ENCODE measurements at places on chromosomes 5 and 9.

DNA sequence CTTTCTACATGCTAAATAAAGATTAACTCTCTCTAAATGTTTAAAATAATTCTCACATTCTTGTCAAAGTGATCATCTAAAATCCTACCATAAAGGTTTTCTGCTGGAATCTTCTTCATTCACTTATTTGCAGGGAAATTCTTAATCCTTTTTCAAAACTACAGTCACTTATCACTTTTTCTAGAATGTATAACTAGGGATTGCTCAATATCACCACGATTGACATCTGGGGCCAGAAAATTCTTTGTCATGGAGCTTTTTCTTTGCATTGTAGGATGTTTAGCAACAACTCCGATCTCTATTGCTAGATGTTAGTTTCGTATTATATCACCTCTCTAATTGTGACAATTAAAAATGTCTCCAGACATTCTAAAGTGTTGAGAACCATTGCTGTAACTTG lies 344.9 kb upstream of the PIK3R1 start:
- no peak for DNase-seq

- peak; percentile 7 for DNase-seq
These were observed 345.2 kb downstream of the GLIS3 start for GRCh38 chr9:3954331-3955304.

DNA sequence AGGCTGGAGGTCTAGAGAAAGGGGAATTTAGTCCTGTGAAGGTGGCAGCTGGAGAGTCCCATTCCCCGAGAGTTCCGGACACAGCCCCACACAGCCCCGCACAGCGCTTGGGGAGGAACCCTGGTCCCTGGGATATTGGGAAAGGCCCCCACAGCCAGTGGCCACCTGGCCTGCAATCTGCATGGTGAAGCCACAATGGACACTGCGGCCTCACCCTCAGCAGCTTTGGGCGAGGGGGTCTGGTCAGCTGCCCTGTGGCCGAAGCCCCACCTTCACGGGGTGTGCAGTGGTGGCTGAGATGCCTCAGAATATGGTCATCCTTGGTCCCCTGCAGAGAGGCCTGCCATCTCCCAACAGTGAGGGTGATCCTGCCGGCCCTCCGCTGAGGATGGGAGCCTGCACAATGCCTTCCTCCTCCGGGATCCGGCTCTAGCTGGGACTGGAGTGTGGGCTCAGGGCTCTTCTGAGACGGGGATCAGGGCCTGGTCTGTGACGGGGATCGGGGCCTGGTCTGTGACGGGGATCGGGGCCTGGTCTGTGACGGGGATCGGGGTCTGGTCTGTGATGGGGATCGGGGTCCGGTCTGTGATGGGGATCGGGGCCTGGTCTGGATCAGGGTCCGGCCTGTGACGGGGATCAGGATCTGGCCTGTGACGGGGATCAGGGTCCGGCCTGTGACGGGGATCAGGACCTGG lies 33.3 kb upstream of the TMEM250 start:
- no peak for DNase-seq

- no peak for DNase-seq
These were observed 6.5 kb upstream of the IL4 start for GRCh38 chr5:132667309-132667708.

DNA sequence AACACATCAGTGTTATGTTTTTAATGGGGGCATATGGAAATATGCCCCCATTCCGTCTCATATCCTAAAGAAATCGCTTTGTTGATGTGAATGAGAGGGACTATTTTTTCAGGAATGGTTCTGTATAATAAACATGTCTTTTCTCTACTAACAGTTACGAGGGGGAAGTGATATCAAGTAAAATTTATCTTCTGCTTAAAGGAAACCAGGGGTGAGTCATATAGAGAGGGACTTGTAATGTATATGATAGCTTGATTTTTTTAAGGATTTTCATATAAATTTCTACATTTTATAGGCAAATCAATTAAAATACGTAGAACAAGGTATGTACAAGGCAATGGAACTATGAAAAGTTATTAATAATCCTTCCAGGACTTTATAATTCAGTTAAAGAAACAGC lies 207.1 kb downstream of the SEMA5A start:
- DNase-seq = no peak

- no peak for DNase-seq
These were observed 15.7 kb downstream of the FER start for GRCh38 chr5:108763222-108763916.

GRCh38 chr5:160480652-160481051 lies 59.0 kb downstream of the PTTG1 start:
- DNase-seq = no peak

GRCh38 chr5:57718155-57718554 lies 235.5 kb upstream of the ACTBL2 start:
- no peak for DNase-seq

DNA sequence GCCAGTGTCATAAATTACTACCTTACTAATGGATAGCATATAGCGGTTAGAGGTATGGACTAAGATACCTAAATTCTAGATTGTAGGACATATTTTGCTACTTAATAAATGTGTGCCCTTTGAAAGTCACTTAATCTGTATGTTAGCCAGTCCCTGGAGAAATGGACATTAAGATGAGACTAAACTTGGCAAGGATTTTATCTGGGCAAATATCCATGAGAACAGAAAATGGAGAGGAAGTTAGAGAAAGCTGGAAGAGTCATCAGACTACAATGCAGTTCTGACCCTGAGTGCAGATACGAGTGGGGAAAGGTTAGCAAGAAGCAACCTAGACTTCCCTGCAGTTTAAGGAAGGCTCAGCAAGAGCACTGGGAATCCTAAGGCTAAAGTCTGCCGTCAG lies 33.0 kb downstream of the TBCA start:
- DNase-seq = no peak

DNA sequence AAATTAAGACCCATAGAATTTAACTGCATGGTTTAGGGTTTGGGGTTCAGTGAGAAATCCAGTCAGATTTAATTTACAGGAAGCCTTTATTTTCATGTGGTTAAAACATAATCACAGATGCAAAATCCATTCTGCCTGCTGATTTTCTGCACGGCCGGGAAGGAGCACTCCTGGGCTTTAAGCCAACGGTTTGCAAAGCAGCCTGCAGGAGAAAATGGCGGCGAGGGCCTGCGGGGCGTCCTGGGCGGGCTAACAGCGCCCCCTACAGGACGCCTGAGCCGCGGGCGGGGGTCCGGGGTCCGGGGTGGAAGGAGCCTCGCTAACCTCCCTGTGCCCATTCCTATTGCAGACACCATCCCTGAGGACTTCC lies 47.6 kb downstream of the THBS4 start:
- peak; percentile 21 for DNase-seq

- no peak for DNase-seq
These were observed 927.6 kb upstream of the DMAC1 start for GRCh38 chr9:8727191-8727590.

DNA sequence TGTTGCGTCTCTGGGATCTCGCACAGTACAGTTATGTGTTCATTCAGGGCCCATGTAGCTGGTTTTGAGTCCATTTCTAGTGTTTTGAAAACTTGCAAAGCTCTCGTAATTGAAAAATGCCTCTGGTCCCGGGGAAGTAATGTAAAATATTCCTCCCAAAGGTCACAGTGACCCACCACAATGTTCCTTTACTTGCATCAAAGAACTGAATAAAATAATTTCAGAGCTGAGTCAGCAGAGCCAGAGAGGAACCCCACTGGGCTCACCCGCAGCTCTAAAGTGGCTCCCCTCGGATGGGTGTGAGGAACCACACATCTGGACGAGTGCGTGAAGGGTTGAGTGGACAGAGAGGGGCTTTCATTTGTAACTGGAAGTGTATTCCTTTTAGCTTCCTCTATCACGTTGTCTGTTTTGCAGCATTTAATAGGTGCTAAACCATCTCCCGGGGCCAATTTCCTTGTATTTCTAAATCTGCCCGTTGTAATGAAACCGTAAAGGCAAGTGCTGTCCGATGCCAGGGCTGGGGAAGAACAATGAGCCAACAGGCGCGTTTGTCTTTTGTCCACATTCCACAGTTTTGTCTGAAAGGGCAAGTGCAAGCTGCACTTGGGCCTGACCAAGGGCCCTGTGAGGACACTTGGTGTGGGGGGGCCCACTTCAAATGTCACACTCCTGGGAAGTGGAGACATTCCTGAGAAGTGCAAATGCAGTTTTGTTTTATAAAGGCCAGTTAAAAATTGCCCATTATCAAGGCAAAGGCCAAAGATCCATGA lies 29.9 kb downstream of the COL5A1 start:
- no peak for DNase-seq

GRCh38 chr5:150573867-150574817 lies 66.2 kb downstream of the NDST1 start:
- no peak for DNase-seq

DNA sequence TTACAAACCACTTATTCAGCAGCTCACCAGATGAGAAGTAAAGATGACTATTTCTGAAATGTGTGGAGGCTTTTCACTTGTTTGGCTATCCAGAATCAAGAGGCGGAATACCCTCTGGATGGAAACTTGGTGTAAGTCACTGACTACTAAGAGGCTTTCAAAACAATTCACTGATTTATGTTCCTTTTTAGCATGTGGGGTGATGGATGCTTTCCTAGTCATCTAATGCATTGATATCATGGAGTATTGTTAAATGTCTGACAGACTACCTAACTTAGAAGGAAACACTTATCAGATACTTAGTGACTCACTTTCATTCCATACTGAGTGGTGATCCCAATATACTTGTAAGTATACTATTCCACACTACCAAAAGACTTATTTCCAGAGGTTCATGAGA lies 141.4 kb downstream of the PLK2 start:
- no peak for DNase-seq

- no peak for DNase-seq
These were observed 81.2 kb downstream of the MRPS27 start for GRCh38 chr5:72238712-72239445.

GRCh38 chr9:133841167-133841812 lies 103.1 kb upstream of the SARDH start:
- no peak for DNase-seq

DNA sequence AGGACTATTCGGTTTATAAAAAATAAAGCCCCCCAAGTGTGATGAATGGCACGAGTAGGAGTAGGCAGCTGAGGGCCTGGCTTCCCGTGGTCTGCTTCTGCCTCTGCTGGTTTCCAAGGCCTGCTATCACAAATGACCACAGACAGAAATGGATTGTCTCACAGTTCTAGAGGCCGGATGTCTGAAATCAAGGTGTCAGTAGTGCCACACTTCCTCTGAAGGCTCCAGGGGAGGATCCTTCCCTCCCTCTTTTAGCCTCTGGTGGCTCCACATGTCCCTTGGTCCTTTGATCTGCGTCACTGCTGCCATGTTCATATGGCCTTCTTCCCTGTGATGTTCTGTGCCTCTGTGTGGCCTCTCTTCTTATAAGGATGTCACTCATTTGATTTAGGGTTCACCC lies 15.1 kb downstream of the PRKACG start:
- DNase-seq = no peak

- DNase-seq = no peak
These were observed 33.1 kb downstream of the SLC6A3 start for GRCh38 chr5:1412163-1412562.

- no peak for DNase-seq
These were observed 1.1 kb upstream of the TLX3 start for GRCh38 chr5:171307789-171308452.

GRCh38 chr5:157166214-157167213 lies at the start of gene GARIN3:
GARIN3 (minus strand) TSS chr5:157166264; CDS start chr5:157166168, 96 bp downstream.
- no peak for DNase-seq

GRCh38 chr5:139215107-139215975 lies 17.2 kb upstream of the SIL1 start:
- no peak for DNase-seq

DNA sequence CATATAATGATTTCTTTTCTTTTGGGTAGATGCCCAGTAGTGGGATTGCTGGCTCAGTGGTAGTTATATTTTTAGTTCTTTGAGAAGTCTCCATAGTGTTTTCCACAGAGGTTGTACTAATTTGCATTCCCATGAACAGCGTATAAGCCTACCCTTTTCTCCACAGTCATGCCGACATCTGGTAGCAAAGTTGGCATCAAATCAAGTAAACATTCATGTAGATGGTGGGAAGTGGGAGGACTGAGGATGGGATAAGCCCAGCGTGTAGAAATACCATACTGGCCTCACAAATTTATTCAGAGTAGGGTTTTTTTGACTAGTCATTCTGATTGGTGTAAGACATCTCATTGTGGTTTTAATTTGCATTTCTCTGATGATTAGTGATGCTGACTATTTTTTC lies 115.4 kb downstream of the EGFLAM start:
- no peak for DNase-seq

DNA sequence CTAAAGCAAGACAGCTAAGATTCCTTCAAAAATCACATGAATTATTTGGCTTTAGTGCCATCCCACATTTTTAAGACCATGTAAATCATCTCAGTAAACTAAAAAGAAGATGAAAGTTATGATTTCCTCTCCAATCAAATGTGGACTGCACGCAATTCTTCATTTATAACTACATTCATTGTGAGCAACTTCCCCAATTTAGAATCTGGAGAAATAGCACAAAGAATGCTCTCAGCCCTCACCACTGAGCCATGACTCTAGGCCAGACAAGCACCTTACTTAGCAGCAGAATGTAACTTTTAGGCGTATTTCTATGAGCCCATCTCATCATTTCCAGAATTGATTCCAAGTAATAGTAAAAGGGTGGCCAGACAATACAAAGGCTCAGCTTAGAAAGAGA lies 616.6 kb downstream of the TLE1 start:
- DNase-seq = no peak

DNA sequence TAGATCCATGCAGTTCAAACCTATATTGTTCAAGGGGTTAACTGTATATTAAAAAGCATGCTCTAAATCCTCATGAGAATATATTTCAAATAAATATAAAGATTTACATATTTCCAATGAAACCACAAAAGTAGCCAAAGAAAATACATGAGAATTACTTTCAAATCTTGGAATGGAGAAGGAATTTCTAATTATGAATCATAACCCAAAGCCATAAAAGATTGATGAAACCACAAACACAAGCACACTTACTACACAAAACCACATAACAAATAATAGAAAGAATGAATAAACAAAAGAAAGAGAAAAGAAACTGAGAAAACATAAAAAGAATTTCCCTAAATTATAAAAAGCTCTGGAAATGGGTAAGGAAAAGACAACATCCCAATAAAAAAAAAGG lies 16.0 kb downstream of the ERP44 start:
- no peak for DNase-seq

All from activated CD4-positive, alpha-beta T cell treated with anti-CD3 and anti-CD28 coated beads, Interleukin-2, amount 50 U/mL, for 48 hours (primary cell).